ENCODE measurements at places on chromosomes 5 and 9. TPM values are rescaled to one million over a fixed set of nuclear protein-coding genes. Genes with fewer than 3 reads are reported as not detected.

Gene TAS2R1
- not detected for total RNA-seq

Gene PRDM9
- total RNA-seq: not detected

- no peak overlapping the region for H3K27ac ChIP-seq
- peaks cover 2% of the 10 kb centered on the region for H3K27me3 ChIP-seq
- peaks cover 11% of the 10 kb centered on the region for H3K4me1 ChIP-seq
- no peak for DNase-seq
Observed at GRCh38 chr5:151312756-151313324, 9.3 kb upstream of the SLC36A3 start.

DNA sequence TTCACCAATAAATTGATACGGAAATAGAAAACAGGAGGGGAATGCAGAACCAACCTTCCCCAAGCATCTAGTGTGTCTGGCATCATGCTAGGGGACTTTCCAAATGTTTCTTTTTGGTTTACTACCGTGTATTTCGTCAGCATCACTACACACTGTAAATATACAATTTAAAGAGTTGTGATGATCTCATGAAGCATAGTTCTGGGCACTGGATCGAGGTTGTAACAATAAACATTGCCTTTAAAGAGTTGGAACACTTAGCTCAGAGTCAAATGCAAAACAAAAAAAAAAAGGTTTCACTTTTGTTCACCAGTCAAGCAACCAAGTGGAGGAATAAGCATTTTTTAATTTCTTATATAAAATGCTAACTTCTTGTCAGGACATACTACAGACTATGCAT lies 2.9 kb upstream of the SCAI start:
- H3K27me3 ChIP-seq: no peaks in the 10 kb centered on the region
- 0 out of 2 replicates have a peak overlapping the region, but pooled peaks have one; percentile 16 for H3K27ac ChIP-seq
- no peak overlapping the region for H3K4me3 ChIP-seq
- no peak for DNase-seq

- H3K4me1 ChIP-seq: peaks cover 25% of the 10 kb centered on the region
- no peaks in the 10 kb centered on the region for H3K36me3 ChIP-seq
- no peaks in the 10 kb centered on the region for H3K27me3 ChIP-seq
- no peak overlapping the region for H3K27ac ChIP-seq
Observed at GRCh38 chr5:52269401-52269800, 518.3 kb upstream of the ITGA1 start.

DNA sequence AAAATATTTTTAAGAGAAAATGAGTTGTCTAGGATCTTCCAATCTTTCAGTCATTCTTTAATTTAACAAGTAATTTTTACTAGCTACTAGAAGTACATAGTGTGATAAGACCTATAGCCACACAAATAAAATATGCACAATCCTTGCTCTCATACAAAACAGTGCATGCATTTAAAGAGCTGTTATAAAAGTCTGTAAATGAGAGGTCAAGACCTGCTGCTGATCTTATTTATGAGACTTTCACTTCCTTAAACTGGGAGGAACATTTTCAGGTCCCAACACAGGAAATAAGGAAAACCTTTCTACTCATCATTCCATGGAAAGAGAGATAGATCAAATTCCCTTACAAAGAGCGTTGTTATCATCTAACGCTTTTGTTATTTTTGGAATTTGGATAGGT lies 54.2 kb upstream of the PAM start:
- H3K27me3 ChIP-seq: peaks cover 2% of the 10 kb centered on the region
- no peak for DNase-seq
- no peaks in the 10 kb centered on the region for H3K36me3 ChIP-seq
- H3K4me3 ChIP-seq: no peak overlapping the region
- H3K4me1 ChIP-seq: peaks cover 10% of the 10 kb centered on the region

DNA sequence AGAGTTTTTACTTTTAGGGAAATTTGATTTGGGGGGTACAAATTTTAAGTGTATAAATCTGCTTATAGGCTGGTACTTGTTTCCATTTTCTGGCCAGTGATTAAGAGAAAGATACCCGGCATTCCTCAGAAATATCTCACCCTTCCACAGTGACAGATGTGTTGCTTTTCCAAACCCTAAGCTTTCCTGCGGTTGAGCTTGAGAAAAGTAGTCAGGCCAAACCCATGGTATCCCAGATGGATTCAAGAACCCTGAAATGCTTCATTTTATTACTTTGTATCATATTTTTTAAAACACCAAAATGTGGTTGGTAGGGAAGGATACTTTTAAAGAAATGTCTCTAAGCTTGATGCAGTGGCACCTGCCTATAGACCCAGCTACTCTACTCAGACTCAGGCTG lies 23.5 kb downstream of the SPTAN1 start:
- H3K4me3 ChIP-seq: no peak overlapping the region
- no peak overlapping the region for H3K27ac ChIP-seq
- peaks cover 73% of the 10 kb centered on the region for H3K36me3 ChIP-seq

DNA sequence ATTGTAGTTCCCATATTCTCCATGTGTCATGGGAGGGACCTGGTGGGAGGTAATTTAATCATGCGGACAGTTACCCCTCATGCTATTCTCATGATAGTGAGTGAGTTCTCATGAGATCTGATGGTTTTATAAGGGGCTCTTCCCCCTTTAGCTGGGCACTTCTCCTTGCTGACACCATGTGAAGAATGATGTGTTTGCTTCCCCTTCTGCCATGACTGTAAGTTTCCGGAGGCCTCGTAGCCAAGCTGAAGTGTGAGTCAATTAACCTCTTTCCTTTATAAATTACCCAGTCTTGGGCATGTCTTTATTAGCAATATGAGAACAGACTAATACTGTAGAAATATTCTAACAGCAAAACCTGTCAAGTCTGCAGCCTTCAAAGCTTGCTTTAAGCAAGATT lies 293.2 kb downstream of the CTNND2 start:
- no peak overlapping the region for H3K4me3 ChIP-seq
- no peak overlapping the region for H3K27ac ChIP-seq

GRCh38 chr5:56807679-56808078 lies 7.7 kb upstream of the MAP3K1 start:
- no peaks in the 10 kb centered on the region for H3K36me3 ChIP-seq
- H3K4me1 ChIP-seq: peaks cover 3% of the 10 kb centered on the region
- H3K27ac ChIP-seq: no peak overlapping the region

Measured in WTC11 (cell line).